Stimulated activated CD4-positive, alpha-beta T cell treated with anti-CD3 and anti-CD28 coated beads, TNF-alpha, amount 100 ng/mL, for 1 hour (primary cell): ENCODE measurements at places on chromosomes 3 and 15.

DNA sequence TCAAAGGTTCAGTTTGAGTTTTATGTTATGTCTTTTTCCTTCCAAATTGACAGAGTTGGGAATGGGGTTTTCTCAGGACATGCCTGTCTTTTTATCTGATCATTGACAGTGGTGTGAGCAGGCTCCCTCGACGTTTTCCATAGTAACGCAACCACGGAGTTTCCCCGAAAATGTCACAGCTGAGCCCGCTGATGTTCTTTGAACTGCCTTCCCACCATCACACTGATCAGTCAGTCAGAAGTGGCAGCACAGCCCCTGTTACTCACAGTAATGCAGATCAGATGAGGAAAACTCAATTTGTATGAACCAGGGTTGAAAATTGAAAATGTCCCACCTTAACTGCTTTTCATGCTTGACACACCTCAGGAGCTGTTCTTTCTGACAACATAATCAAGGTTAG is 210.4 kb downstream of the NECTIN3 start:
- no peak for DNase-seq

GRCh38 chr3:17158941-17159682 is 274.4 kb downstream of the PLCL2 start:
- no peak for DNase-seq

GRCh38 chr15:81410318-81410753 is 36.3 kb upstream of the TMC3 start:
- no peak for DNase-seq

DNA sequence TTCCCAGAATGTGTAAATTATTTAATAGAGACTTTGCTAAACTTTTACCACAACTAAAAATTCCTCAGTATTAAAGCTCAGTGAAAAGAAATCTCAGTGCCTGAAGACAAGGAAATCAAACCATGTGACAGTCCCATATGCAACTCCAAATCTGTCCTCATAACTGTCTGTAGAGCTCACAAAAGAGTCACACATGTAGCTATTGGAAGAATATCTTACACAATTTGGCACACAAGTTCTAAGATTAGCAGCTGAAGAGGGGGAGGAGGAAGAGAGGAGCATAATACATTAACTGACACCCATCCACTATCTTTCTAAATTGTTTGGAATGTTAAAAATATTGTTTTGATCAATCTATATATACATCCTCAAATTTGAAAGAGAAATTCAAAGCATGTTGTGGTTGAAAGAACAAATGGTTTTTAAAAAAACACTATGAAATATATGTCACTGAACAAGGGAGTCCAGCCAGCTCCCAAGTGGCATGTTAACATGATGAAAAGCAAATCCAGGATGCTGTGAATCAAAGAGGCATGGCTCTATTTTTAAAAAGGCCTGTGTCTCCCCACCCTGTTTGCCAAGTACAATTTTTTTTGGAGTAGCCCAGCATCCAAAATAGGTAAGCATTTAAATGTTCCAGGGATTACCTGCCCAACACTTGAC is 126.3 kb upstream of the NANOGP8 start:
- DNase-seq: no peak

DNA sequence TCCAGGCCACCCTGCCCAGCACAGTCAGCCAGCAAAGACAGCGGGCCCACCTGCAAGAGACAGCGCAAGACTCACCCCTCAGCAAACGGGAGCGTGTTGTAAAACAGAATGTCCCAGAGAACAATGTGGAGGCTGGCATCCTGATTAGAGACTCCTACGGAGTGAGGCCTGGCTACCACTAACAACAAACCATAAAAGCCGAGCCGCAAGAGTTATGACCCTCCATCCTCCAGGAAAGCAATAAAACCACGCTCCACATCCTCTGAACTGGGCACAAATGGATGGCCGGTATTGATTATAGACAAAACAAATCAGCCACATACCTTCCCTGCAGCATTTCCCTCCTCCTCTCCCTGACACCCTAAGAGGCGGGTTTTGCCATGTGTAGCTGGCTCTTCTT is 75.8 kb upstream of the LIPC start:
- DNase-seq: no peak

GRCh38 chr15:47820057-47820746 is 102.9 kb downstream of the SEMA6D start:
- DNase-seq: no peak

- DNase-seq: no peak
These were observed 384.4 kb downstream of the OCA2 start for GRCh38 chr15:27714675-27715074.
